ENCODE measurements at places on chromosomes 16 and 17.

- DNase-seq: no peak
These were observed 115.3 kb upstream of the NOL11 start for GRCh38 chr17:67602444-67602843.

DNA sequence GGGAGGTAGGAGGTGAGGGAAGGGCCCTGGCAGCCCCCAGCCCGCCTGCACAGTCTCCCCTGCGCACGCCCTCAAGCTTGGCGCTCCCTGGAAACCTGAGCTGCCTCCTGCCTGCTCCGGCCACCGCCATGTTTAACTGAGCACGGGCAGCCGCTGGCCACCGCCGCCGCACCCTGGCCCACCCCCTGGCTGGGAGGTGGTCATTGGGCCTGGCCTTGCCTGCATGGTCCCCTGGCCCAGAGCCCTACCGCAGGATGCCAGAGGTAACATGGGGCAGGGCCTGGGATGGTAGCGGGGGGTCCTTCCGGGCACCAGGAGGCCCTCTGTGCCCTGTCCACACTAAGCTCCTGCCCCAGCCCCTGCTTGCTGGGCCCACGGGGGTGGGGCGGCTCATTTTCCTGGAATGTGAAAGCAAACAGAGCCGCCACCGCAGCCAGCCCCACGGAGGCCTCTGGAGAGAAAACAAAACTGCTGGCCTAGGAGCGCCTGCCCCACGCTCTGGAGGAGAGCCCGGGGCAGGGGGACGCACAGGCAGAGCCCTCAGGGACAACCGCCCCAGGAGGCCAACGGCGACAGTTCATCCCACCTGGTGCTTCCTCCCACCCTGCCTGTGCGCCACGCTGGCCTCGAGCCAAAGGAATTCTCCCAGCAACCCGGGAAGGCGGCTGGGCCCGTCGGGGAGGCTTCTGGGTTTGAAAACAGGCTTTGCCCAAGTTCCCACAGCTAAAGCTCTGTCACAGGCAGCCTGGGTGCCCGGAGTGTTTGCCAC, 8.9 kb downstream of the NHERF2 start:
- DNase-seq: no peak

GRCh38 chr17:50266384-50267073, 7.7 kb upstream of the TMEM92 start:
- DNase-seq: no peak

- DNase-seq: no peak
These were observed 28.2 kb downstream of the BRD7 start for GRCh38 chr16:50340578-50340977.

DNA sequence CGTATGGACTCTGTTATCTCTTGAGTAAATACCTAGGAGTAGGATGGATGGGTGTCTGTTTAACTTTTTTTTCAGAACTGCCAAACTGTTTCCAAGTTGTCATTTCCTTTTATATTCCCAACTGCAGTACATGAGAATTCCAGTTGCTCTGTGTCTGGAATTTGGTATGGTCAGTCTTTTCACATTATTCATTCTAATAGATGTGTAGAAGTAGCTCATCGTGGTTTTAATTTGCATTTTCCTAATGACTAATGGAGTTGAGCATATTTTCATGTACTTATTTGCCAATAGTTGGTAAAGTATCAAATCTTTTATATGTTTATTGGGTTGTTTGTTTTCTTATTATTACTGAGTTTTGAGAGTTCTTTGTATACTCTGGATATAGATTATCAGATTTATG, 27.0 kb downstream of the MRTFB start:
- no peak for DNase-seq

GRCh38 chr17:62662855-62663254, 35.4 kb downstream of the MRC2 start:
- DNase-seq: no peak

DNA sequence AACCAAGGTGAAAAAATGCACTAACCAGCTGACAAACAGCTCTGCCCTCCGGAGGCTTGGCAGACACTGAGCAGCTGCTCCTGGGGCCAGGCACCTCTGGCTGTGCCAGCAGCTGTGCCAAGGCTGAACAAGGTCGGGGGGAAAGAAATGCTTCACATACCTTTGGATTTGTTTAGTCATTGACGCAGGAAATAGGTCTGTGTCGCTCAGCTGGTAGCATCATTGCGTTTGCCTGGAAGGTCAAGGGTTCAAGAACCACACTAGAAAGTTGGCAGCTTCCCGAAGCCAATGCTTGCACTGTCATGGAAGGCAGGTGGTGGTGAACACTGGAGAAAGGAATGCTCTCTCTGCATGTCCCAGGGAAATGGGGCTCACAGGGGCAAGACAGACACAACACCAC, 63.5 kb downstream of the PCTP start:
- no peak for DNase-seq

- DNase-seq: peak; percentile 48
These were observed 504 bp downstream of the ERN1 start for GRCh38 chr17:64129515-64129764.

GRCh38 chr16:72597938-72598337, 426.0 kb upstream of the PMFBP1 start:
- no peak for DNase-seq

- DNase-seq: no peak
These were observed 44.2 kb downstream of the PEMT start for GRCh38 chr17:17547210-17547764.

- no peak for DNase-seq
These were observed 75.8 kb downstream of the AXIN2 start for GRCh38 chr17:65485388-65486299.

GRCh38 chr17:9330611-9331271, 244.9 kb downstream of the STX8 start:
- no peak for DNase-seq

- no peak for DNase-seq
These were observed 414.4 kb downstream of the WWOX start for GRCh38 chr16:78513838-78514237.

DNA sequence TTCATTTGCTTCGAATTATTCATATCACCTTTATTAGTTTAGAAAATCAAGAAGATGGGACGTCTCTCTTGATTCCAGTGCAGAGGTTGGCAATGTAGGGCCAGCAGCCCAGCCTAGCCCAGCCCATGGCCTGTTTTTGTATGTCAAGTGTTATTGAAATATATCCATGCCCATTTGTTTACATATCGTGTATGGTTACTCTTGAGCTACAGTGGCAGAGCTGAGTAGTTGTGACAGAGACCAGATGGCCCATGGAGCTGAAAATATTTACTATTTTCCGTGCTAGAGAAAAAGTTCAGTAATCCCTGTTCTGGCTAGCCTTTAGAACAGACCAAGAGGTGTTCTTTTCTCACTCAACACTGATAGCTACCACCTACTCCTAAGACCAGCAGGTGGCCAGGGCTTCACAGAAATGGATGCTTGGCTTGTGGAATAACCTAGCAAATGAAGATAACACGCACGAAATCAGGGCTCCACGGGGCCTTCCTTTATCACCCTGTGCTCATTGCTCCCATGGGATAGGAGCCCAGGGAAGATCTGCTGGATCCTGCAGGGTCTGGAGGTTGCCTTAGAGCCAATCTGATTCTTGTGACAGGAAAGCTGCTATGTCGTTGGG, 123.2 kb upstream of the ANKFN1 start:
- no peak for DNase-seq

- no peak for DNase-seq
These were observed 11.2 kb downstream of the CYBC1 start for GRCh38 chr17:82439194-82439828.

DNA sequence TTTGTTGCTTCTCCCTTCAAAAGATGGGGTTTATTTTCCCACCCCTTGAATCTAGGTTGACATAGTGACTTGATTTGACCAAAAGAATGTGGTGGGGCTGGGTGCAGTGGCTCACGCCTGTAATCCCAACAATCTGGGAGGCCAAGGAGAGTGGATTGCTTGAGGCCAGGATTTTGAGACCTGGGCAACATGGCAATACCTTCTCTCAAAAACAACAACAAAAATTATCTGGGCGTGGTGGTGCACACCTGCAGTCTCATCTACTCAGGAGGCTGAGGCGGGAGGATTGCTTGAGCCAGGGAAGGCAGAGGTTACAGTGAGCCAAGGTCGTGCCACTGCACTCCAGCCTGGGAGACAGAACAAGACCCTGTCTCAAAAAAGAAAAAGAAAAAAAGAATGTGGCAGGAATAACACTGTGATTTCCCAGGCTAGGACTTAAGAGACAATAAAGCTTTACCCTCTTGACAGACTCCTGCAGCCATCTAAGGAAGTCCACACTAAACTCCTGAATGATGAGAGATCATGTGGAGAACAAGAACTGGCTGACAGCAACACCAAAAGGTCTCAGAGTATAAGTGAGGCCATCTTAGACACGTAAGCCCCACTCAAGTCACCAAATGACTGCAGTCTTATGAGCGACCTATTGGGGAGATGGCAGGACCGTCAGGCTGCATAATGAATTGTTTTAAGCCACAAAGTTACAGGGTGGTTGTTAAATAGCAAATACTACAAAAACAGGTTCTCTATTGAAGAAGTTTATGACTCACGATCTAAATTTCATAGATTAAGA, 37.0 kb downstream of the FBXL20 start:
- no peak for DNase-seq

DNA sequence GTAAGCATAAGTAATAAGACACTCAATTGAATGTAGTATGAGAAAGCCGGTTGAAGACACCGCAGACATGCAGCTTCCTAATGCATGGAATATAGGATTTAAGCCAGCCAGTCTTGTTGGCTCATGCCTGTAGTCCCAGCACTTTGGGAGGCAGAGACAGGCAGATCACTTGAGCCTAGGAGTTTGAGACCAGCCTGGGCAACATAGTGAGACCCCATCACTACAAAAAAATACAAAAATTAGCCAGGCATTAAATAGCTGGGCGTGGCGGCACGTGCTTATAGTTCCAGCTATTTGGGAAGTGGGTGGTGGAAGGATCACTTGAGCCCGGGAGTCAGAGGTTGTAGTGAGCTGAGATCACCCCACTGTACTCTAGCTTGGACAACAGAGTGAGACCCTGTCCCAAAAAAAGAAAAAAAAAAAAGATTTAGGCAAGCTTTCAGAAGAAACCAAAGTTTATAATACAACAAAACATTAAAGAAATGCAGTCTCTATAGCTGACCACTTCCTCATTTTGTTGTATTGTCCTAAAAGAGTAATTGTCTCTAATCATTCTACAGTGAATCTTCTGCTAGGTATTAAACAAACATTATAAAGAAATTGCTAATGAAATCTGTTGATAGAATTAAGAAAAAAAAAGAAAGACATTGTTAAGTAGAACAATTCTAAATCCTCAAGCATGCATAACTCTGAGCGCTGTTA, 68.6 kb upstream of the KIFC3 start:
- DNase-seq: no peak

- no peak for DNase-seq
These were observed 79.1 kb upstream of the CDH5 start for GRCh38 chr16:66287416-66287815.

- DNase-seq: no peak
These were observed 105.9 kb downstream of the ENGASE start for GRCh38 chr17:79180358-79181005.

GRCh38 chr16:49349446-49350168, 24.0 kb upstream of the C16orf78 start:
- no peak for DNase-seq

DNA sequence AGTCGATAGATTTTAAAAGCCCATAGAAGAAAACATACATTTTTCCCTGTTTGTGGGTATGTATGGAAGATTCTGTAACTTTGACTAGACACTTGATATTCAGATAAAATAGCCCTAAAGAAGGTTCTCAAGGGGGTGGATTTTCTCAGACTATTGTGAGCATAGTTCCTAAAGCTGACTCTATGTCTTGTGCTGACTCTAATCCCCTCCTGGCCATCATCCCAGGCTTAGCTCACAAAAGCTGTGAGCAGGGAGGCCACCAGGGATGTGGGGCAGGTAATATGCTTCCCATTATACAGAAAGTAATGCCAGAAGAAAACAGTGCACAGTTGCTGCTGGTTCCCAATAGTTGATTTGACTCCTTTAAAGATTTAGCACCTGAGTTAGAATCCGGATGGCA, 32.0 kb downstream of the CDH13 start:
- DNase-seq: no peak

Measured in KBM-7 (cell line).